NCI-H1105 (cell line): ENCODE measurements at places on chromosomes 1 and 21.

- no peak for DNase-seq
Measured at GRCh38 chr1:231162297-231162969, 575 bp downstream of the TRIM67 start.

- no peak for DNase-seq
Measured at GRCh38 chr1:108113496-108113895, 86.6 kb downstream of the SLC25A24 start.

DNA sequence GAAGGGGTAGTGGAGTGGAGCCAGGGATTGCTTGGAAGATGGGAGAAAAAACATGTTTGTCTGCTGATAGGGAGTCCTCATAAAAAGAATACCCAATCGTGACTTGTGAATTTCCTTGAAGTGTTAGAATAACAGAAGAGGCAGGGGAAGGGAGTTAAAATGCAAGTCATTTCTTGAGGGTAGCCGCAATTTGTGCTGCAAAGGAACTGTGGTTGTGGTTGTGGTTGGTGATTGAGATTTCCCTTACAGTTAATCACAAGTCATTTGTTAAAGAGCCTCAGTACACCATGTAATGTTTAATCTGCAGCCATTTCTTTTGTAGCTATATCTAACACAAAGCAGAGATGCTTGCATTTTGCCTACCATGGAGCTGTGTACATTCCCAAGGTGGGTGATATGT, 38.5 kb upstream of the EGLN1 start:
- no peak for DNase-seq

DNA sequence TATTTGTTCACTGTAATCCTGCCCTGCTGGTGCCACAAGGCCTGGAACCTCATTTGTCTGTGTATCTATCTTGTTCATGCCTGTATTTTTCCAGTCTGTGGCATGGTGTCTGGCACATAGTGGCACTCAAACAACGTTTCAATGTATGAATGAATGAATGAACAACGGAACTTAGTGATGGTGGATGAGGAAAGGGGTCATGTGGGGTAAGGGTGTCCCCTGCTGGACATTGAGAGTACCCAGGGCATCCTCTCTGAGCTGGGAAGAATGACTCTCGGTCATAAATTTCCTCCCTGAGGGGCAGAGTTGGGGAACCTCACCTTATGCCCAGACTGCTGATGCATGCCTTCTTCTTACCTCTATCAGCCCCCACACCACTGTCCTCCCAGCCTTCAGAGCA, 18.9 kb upstream of the ZNF683 start:
- no peak for DNase-seq

- no peak for DNase-seq
Measured at GRCh38 chr1:3076363-3076740, 7.3 kb downstream of the PRDM16 start.

GRCh38 chr1:14787604-14788003, 189.1 kb downstream of the KAZN start:
- no peak for DNase-seq

- DNase-seq, result no peak
Measured at GRCh38 chr21:34881839-34882371, 167.2 kb downstream of the RUNX1 start.

- DNase-seq, result no peak
Measured at GRCh38 chr1:92458146-92458545, 28.6 kb downstream of the GFI1 start.

DNA sequence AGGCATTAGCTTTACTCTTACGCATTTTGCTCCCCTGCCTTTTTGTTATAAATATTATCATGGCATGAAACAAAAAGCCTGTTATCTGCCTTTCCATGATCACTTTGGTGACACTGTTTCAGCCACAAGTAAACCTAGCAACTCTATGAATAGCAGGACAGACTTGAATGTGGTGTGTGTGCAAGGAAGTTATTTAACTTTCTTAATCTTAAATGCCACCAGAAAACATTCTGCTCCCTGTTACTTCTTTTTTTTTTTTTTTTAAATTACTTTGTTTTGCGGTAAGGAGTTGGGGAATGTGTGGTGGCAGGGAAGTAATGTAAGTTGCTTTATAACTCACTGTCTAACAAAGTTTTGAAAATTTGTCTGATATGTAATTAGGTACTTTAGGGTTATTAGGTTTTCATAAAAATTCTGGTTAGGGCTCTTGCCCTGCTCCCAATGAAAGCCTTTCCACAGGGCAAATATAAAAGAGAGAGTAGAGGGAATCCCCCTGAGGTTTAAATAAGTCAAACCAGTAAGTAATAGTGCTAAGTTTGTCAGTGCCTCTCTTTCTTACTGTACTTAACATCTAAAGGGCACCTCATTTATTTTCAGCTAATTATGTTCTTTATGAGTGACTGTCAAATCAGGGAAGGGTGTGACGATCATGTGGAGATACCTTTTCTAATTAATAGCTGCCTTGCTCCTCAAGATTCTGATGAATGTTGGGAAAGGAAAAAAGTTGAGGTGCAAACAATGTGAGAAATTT, 39.5 kb downstream of the RASAL2 start:
- no peak for DNase-seq

DNA sequence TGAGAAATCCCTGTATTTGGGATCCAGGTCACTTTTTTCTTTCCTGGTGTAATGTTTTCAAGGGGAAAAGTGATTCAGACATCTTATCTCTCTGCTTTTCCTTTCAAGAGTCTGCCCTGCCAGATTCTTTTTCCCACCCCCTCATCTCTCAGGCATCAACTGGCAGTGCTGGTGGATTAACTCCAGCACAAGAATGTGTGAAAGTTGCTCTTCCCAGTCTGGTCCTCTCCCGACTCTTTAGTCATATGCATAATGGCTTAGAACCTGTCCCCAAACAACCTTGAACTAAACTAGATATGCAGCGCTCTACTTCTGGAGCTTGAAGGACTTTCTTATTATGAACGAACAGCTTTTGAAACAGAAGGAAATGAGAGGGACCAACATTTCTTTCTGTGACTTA, 88.5 kb downstream of the SLC44A5 start:
- no peak for DNase-seq

DNA sequence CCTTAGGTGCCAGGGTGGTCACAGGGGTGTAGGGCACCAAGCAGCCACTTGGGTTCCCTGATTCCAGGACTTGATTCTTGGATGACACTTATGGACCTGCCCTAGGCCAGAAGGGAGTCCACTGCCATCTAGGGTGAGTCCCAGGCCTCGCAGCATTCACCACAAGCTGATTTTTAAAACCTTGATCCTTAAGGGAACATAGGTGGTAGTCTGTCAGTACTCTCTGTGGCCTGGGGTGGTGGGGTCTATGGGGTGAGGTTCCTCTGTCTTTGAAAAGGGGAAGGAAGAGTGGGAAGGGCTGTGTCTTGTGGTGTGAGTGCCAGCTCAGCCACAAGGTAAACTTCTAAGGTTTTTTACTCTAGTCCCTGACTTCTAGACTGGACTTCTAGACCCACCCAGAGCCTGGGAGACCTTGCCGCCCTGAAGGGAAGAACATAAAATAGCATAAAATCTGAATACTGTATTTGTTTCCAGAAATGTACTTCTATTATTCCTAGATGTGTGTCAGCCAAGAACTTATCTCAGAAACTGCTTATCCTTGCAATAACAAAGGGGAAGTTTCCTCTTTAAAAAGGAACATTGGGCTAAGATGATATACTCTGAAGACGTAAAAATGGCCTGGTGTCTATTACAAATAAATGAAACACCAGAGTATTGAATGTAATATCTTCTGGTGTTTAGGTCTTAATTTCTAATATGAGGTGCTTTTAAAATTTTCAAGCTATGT, 757.3 kb downstream of the LTN1 start:
- no peak for DNase-seq

- no peak for DNase-seq
Measured at GRCh38 chr1:228082918-228083870, 686 bp downstream of the ARF1 start.

GRCh38 chr1:230066031-230066430, 1.0 kb upstream of the GALNT2 start:
- no peak for DNase-seq

DNA sequence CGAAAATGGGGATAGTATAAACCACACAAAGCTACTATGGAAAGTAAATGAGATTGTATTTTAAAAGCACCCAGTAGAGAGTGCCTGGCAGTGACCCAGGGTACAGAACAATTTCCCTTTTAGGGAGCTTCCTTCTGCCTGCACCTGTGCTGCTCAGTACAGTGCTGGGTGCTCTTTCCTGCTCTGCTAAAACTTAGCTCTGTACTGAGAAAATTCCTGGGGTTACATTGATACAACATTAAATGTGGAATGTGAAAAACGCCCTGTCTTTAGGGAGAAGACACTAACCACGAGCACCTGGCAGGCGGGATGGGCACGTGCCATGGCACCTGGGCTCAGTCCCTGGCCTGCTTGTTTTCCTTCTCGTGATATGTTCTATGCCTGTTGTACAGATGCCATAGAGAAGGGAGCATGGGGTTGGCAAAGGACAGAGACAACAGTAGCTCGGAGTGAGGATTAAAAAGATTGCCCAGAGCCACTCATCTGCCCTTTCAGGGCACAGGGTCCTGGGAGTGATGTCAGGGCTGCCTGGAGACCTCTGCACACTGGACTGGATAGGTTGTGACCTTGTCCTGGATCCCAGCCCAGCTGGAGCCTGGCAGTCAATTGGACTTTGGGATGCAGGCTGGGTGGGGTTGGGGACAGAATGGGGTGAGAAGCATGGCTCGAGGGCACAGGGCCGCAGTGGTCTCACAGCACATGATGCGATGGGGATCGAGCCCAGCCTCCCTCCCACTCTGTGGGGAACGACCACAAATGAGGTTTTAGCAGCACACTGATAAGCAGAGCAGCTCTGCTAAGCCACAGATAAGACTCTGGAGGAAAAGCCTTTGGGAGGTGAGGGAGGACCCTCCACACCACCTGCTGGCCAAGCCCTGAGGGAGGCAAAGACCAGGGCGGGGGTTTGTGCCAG, 4.2 kb downstream of the SPATA46 start:
- no peak for DNase-seq

DNA sequence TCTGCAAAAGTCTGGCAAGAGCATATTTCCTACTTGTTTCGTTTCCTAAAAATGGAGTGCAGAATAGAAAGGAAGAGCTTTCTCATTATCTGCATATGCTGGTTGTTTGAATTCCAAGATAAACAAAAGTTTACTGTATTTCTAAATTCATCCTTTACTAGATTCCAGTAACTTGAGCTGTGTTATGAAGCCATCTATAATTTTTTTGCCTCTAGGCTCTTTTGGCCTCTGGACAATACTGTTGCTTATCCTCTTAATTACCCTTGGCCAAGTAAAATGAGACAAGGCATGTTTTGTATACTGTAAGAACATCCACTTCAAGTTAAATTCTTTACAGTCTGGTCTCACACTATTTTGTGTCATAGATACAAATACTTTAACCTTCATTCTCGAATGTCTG, 45.6 kb upstream of the HFM1 start:
- DNase-seq, result no peak

- DNase-seq, result no peak
Measured at GRCh38 chr1:1315435-1315954, 7.1 kb downstream of the PUSL1 start.

GRCh38 chr1:65357291-65357960, 48.1 kb downstream of the DNAJC6 start:
- no peak for DNase-seq

- no peak for DNase-seq
Measured at GRCh38 chr1:5973771-5974170, 18.5 kb downstream of the NPHP4 start.

GRCh38 chr1:156500543-156500792, at the start of gene MEF2D:
Gene MEF2D, minus strand, starts transcription at chr1:156500775. Its CDS starts 17,483 bp downstream, at chr1:156483292.
- DNase-seq, result no peak

- DNase-seq, result no peak
Measured at GRCh38 chr1:70348399-70349165, 5.9 kb downstream of the ANKRD13C start.

DNA sequence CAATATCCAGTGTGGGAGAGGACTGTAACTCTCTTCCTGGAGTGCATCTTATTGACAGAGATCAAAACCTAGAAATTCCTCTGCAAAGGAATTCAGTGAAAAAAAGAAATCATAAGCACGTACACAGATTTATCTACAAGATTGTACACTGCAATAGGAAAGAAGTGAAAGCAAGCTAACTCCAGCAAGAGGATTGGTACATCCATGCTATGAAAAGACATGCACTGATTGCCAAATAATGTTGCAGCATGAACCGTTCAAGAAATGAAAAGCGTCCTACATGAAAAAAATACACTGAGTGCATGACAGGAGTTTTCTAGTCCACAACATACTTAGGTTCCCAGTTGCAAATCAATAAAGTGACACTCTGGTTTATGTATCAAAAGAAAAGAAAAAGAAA, 1.9 kb upstream of the MGST3 start:
- no peak for DNase-seq

DNA sequence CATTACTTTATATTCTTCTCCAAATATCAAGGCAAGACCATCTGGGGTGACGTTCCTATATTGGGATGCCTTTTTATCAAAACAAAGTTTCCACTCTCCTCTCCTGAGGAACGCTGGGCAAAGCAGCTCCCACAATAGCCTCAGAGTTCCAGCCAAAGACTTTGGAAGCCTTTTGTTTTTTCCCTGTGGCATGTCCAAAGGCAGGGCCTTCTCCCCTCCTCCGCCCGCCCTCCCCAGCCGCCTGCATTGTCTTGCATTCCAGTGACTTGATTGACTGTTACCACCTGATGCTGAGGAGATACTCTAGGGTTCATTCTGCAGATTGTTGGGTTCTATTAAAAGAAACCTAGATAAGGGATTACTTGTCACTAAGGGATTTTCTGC, 43.5 kb downstream of the PROX1 start:
- no peak for DNase-seq
